Umbilical cord (tissue), 2 donors: ENCODE measurements at places on chromosomes 12 and 14.

GRCh38 chr12:26979733-26980132, 34.5 kb downstream of the TM7SF3 start:
- DNase-seq, result no peak

DNA sequence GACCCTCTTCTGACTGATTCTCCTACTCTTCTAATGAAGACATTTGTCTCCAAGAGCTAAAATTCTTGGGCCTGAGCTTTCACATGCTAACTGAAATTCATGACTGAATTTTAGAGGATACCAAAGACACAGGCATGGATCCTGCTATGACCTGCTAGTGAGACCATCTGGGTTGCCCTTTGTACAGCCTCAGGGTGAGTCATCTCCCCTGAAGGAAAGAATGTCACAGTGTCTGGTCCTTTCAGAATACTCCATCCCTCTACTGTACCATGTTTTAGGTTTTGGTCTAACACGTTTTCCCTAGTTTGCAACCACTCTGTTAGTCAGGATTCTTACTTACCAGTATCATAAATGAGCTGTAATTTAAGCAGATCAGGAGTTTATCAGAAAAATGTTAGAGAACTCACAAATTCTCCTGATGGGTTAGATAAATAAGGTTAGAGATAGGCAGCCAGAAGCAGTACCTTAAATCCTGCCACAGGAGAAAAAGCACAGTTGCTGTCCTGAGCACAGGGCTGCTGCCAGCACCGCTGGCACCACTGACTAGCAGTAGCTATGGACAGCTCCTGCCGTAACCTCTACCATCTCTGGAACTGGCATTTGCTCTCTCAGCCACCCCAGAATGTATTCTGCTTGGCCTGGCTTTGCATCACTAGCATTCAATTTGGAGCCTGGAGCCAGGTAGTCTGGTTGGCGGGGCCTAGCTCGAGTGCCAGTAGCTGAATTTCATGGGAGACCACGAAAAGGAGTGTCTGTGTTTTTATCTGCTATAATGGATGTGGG, 127.6 kb downstream of the ANO6 start:
- no peak for DNase-seq

DNA sequence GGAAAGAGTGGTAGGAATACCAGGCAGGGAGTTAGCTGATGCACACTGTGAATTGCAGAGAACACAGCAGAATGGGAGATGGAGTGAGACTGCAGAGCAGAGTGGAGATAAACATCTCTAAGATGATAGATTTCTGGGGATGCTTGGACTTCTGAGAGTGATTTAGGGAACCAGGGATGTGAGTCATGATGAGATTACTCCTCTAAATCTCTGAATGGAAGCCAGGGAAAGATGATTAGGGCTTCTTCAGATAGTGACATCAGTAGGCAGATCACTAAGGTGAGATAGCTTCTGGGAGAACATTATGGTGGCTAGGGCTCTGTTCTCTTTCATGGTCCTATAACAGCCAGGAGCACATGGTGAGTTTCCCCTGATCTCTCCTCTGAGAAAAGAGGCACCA, 501.5 kb upstream of the USP15 start:
- DNase-seq, result peak; percentile 5

- DNase-seq, result no peak
Measured at GRCh38 chr12:60849723-60850122, 1253.9 kb downstream of the SLC16A7 start.

DNA sequence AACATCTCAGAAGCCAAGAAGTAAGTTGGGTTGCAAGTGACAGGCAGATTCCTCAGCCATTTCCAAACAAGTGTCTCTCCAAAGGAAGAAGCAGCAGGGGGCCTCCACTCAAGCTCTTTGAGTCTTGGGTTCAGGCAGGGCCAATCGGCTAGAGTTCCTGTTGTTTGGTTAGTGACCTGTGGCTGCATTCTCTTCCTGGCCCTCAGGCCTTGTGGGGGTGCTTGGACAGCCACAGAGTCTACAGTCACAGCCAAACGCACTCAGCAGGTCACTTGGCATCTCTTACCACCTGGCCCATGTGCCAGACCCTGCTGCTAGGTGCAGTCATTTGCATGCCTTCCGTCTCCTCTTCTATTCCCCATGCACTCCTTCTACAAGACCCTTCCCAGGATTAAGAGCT, 353.9 kb downstream of the GRIN2B start:
- no peak for DNase-seq

- DNase-seq, result no peak
Measured at GRCh38 chr14:72888636-72889201, 5.2 kb downstream of the DPF3 start.

DNA sequence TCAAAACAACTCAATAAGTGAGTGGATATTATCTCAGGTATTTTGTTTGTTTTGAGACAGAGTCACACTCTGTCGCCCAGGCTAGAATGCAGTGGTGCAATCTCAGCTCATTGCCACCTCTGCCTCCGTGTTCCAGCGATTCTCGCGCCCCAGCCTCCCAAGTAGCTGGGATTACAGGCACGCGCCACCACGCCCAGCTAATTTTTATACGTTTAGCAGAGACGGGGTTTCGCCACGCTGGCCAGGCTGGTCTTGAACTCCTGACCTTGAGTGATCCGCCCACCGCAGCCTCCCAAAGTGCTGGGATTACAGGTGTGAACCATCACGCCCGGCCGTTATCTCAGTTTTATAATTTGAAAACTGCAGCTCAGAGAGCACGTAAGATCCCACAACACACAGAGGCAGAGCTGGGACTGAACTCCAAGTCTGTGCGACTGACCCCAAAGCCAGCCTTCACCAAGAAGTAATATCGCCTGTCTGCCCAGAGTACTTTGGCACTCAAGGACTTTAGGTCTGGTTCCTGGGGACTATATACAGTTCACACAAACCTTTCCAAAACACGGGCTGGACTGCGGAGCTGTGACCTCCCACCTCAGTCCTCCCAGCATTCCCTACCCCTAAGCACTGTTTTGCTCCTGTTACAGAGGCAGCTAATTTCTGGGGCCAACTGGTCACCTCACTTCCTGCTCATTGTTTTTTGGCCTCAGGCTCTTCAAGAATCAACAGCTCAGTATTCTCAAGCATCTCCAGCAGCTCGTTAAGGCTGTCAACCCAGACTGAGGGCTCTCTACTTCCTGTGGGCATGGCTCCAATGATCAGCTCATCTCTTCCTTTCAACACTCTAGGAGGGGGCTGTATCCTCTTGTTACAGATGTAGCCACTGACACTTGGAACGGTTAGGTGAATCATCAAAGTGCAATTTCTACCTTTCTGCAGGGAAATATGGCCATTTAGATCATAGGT, 22.5 kb downstream of the TESC start:
- no peak for DNase-seq

GRCh38 chr14:99395909-99396530, 84.6 kb downstream of the SETD3 start:
- no peak for DNase-seq

- no peak for DNase-seq
Measured at GRCh38 chr12:70741256-70741655, 104.0 kb upstream of the PTPRB start.

GRCh38 chr12:11758510-11759493, 109.3 kb downstream of the ETV6 start:
- DNase-seq, result peak; percentile 92

DNA sequence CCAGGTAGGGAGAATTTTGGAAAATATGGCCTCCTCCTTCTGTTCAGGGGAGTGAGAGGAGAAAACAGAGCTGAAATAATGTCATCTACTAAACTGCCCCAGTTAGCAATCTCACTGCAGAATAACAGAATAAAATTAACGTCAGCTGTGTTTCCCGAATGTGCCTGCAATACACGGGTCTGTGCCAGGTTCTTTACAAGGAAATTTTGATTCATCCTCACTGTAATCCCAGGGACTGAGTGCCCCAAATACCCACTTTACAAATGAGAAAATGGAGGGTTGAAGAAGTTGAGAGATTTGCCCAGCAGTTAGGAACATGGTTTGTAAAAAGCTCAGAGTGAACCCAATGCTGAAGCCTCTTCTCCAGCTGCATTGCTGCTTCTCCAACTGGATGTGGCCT, 21.3 kb upstream of the SERPINA6 start:
- DNase-seq, result no peak

DNA sequence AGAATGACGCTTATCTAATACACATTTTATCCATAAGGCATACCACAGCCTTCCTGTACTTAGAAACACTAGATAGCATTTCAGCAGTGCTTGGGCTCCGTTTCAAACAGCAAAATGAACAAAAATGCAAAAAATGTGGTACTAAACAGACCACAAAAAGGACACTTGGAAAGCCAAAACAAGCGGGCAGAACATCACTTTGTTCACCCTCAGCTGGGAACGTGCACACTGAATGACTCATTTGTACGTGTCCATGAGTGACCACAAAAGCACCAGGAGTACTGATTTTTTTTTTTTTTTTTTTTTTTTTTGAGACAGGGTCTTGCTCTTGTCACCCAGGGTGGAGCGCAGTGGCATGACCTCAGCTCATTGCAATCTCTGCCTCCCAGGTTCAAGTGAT, 8.9 kb upstream of the FOXN3 start:
- DNase-seq, result peak; percentile 78

DNA sequence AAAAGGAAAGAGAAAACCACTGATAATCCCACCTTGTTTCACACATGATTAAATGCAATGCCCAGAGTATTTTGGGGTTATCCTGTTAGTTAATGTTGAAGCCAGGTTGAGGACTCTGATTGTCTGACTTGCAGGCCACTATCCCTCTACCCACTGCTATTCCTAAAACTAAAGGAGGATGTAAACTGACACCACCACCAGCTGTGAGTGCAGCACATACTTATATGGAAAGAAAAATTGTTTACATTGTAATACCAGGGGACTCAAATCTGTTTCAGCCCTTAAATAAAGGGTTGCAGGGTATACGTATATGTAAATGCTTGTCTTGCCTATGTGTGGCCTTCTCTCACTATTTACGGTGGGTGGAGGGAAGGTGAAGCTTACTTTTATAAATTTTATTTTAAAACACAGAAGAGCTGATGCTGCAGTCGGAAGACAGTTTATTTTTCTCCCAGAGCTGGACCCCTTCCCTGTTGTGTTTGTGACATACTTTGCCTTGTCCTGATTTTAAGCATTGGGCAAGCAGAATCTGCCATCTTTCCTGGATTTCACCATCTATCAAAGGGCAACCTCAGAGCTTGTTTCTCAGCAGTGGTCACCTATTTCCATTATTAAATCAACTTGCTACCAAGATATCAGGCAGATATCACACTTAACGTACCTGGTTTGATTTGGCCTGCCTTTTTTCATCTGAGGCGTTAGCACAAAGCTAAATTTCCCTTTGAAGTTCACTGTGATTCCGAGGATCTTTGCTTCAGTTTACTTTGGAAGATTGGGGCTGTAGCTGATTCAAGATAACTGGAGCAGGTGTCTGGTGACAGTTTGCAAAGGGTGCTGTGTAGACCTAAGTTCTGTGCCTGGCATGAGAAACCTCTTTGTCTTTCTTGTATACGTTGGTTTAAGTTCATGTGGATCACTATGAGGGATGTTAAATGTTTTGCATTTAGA, 25.2 kb downstream of the DAAM1 start:
- DNase-seq, result no peak

- DNase-seq, result peak; percentile 34
Measured at GRCh38 chr14:22598896-22599244, 770 bp downstream of the ABHD4 start.

- no peak for DNase-seq
Measured at GRCh38 chr14:58669556-58670200, 31.9 kb downstream of the DACT1 start.

DNA sequence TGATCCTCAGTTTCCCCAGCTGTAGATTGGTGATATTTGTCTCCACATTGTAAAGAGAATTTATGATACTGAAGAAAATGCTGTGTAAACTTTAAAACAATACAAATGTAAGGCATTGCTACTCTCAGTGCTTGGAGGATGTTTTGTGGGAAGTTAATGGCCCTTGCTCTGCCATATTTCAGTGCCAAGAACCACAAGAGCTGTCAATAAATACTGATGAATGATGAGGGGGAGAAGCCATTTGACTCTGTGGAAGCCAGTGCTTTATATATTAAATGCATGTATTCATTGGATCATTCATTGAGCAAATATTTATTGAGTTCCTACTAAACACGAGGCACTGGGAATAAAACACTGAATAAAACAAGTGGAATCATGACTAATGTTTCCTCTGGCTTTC, 30.8 kb downstream of the CACNA1C start:
- DNase-seq, result no peak

GRCh38 chr14:95117937-95118721, 39.2 kb downstream of the DICER1 start:
- no peak for DNase-seq

DNA sequence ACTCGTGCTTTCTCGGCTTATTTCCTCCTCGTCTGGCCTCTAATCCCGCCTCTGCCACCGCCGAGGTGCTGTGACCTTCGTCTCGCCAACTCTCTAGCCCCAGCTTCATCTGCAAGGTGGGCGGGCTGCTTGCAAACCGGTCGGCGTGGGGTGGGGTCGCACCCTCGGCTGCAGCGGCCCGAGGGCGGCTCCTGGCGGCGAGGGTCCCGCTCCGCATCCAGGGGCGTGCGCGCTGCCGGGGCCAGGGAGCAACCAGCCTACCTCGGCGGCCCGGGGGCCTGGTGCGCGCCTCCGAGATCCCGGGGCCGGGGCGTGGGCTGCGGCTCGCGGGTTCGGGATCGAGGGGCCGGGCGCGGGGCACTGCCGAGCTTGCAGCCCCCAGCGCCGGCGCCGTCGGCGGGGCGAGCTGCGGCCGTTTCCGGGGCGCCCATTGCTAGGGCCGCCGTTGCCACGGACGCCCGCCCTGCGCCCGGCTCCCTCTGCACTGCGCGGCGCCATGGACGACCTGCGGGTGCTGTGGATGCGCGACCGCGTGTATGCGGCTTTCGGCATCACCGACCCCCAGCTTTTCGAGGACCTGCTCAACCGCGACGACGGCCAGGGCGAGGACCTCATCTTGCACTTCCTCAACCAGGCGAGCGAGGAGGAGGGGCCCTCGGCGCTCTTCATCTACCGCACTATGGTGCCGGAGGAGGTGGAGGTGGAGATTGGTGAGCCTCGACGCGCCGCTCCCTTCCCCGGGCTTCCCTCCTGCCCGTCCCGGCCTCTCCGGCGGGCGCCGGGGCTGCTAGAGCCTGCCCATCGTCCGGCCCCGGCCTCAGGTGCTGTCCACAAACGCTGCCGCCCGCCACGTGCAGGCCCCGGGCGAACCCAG, at the start of gene DNAH10:
TSS of gene DNAH10 (plus strand) at position 461 of the 874 bp plus-strand sequence. CDS start at position 497, 36 bp downstream.
- DNase-seq, result peak; percentile 13

- peak; percentile 69 for DNase-seq
Measured at GRCh38 chr14:103724116-103724515, 8.5 kb downstream of the ZFYVE21 start.
